ENCODE measurements at places on chromosomes 1 and 21.

GRCh38 chr1:213138892-213139291, 87.9 kb downstream of the RPS6KC1 start:
- no peak for DNase-seq

- no peak for DNase-seq
Measured at GRCh38 chr1:1858382-1859086, 32.4 kb downstream of the GNB1 start.

DNA sequence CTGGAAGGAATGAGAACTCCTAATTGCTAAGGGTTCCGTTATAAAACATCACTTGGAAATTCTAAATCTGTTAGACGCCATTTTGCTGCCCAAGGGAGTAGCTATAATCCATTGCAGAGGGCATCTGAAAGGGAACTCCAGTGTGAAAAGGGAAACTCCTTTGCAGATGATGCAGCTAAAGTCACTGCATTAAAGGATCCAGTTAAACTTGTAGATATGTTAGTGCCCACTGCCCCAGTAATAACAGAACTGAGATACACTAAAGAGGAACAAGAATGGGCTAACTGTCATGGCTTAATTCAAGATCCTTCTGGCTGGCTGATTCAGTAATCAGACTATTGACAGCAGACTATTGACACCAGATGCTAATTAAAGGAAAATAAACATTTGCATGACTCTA, 81.8 kb upstream of the KIAA0040 start:
- DNase-seq: no peak

DNA sequence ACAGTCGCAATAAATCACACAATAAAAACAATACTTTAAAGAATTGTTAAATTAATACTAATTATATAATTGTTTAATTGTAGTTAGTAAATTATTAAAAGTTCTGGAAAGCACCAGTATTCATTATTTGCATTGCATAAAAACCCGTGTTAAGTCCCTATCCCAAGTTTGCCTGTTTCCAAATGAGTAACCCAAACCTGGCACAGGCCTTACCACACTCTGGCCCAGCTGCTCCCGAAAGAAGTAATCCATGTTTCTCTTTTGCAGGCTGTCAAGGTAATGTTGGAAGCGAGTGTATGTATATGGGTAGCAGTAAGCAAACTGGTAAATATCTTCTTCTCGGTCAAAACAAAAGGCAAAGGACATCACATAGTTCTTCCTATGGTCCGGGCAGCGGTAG, 268.7 kb upstream of the BEND5 start:
- no peak for DNase-seq

DNA sequence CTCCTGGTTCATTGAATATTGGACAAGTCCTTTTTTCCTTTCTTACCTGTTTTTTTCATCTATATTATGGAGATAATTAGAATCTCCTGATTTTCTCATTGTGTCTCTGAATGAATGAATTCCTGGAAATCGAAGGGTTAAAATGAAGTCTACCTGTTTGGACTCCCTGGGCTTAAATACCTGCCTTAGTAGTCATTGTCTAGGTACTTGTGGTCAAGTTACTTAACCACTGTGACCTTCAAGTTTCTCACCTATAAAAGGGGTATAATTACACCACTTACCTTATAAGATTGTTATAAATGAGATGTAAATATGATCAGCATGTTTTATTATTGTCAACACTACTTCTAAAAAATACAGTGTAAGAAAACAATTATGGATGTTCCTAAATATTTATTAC, 9.0 kb upstream of the TBX19 start:
- DNase-seq: no peak

DNA sequence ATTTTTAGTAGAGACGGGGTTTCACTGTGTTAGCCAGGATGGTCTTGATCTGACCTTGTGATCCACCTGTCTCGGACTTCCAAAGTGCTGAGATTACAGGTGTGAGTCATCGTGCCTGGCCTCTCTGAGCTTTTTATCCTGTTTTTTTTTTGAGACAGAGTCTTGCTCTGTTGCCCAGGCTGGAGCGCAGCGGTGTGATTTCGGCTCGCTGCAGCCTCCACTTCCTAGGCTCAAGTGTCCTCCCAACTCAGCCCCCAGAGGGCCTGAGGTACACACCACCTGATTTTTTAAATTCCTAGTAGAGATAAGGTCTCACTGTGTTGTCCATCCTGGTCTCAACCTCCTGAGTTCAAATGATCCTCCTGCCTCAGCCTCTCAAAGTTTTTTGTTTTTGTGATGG, 20.4 kb downstream of the SESN2 start:
- no peak for DNase-seq
